A673 (cell line): ENCODE measurements at places on chromosomes 1 and 21.

GRCh38 chr1:204445860-204446412 is 34.3 kb upstream of the PPP1R15B start:
- peak; percentile 56 for DNase-seq

DNA sequence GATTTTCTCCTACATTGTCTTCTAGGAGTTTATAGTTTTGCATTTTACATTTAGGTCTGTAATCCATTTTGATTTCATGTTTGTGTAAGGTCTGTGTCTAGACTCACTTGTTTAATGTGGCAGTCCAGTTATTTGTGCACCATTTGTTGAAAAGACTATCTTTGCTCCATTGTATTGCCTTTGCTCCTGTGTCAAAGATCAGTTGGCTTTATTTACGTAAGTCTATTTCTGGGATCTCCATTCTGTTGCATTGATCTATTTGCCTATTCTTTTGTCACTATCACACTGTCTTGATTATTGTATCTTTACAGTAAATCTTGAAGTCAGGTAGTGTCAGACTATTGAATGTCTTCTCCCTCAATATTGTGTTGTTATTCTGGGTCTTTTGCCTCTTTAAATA is 49.7 kb upstream of the RGS2 start:
- no peak for DNase-seq

- DNase-seq: no peak
Measured at GRCh38 chr1:109901141-109901523, 9.5 kb upstream of the CSF1 start.

DNA sequence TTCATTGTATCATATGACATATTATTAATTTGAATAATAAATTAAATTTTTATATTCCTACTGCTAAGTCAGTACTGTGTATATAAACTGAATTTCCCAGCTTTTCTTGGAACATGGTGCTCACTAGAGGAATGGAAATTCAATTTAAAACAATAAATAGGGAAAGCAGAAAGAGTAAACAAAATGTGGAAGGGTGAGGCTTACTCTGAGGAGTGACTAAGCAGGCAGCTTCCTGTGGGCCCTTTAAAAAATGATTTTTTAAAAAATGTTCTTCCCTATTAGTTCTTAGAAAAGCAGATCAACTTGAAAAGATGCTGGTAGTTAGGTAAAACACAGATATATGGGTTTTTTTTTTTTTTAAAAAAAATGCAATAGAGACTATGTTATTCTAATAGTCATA is 49.5 kb upstream of the S1PR1 start:
- DNase-seq: no peak

DNA sequence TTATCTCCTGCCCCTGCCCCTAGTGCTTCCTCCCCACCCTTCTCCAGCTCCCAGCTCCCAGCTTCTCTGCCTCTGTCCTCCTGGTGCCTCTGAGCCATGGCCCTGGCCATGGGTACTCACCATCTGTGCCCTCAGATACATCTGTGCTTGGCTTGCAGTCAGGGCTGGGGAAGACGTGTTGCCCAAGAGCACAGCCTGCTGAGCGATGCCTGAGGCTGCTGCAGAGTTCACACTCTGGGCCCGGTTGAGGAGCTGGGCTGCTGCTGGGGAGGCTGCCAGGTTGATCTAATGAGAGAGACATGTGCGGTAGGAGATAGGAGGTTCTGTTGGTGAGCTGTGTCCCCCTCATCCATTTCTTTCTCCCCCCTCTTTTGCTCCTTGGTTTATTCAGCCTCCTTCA is 49.4 kb upstream of the A3GALT2 start:
- no peak for DNase-seq

DNA sequence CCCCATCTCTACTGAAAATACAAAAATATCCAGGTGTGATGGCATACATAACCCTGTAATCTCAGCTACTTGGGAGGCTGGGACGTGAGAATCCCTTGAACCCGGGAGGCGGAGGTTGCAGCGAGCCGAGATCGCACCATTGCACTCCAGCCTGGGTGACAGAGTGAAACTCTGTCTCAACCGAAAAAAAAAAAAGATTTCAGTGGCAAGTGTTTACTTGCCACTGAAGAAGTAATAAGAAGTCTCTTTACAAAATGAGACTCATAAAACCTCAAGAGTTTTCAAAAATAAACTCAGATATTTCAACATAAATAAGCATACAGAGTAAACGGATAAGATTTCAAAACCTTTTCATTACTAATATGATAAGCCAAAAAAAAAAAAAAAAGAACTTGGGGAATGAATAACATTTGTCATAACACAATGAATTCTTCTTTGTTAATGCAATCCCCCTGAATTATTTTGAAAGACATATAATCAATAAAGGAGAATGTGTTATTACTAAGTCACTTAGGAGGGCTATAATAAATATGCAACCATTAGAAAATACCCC is 34.2 kb upstream of the EXO1 start:
- DNase-seq: no peak

- no peak for DNase-seq
Measured at GRCh38 chr1:85656256-85656655, 52.0 kb downstream of the ZNHIT6 start.

- DNase-seq: peak; percentile 54
Measured at GRCh38 chr1:63010913-63011660, 227.2 kb downstream of the ATG4C start.

- no peak for DNase-seq
Measured at GRCh38 chr21:14957836-14958235, 107.0 kb downstream of the NRIP1 start.

- no peak for DNase-seq
Measured at GRCh38 chr1:5936621-5937372, 55.4 kb downstream of the NPHP4 start.

DNA sequence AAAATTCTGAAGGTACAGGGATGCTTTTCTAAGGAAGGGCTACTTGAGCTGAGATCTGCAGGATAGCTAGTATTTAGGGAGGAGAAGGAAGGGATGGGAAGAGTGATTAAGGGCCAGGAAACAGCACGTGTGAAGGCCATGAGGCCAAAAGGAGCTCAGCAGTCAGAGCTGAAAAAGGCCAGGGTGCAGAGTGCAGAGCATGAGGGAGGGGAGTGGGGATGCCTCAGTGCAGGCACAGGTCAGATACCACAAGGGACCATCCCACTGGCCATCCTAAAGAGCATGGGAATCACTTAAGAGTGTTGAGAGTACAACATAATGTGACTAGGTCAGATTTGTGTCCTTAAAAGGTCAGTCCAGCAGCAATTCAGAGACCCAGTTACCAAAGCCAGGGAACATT is 16.0 kb downstream of the LRRN2 start:
- DNase-seq: no peak

DNA sequence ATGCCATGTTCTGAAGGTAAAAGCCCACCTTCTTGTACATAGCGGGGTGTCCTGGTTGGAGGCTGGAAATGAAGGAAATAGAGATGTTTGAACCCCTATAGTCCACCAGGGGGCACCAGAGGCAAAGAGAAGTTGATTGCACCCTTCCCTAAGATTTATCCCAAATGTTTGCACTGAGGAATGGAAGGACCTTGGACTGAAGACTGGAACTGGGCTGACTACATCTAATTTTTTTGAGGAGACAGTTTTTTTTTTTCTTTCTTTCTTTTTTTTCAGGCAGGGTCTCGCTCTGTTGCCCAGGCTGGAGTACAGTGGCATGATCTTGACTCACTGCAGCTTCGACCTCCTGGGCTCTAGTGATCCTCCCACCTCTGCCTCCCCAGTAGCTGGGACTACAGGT is 55.3 kb upstream of the EIF4G3 start:
- peak; percentile 71 for DNase-seq

DNA sequence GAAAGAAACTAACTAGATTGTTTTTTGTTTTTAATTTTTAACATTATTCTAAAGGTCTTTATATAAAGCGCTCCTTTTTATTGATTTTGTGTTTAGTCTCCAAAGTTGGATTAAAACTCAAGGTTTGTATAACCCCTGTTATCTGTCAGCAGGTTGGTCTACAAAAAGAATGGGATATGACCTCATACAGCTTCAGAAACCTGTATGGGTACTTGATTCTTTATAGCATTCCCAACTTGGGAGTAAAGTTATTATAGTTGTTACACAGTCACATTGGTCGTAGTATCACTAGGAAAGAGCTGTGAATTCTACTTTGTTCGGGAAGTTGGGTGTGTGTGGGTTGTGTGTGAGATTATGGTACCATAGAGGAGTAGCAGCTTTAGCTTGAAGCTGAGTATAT is 52.4 kb downstream of the ZMYM4 start:
- no peak for DNase-seq

DNA sequence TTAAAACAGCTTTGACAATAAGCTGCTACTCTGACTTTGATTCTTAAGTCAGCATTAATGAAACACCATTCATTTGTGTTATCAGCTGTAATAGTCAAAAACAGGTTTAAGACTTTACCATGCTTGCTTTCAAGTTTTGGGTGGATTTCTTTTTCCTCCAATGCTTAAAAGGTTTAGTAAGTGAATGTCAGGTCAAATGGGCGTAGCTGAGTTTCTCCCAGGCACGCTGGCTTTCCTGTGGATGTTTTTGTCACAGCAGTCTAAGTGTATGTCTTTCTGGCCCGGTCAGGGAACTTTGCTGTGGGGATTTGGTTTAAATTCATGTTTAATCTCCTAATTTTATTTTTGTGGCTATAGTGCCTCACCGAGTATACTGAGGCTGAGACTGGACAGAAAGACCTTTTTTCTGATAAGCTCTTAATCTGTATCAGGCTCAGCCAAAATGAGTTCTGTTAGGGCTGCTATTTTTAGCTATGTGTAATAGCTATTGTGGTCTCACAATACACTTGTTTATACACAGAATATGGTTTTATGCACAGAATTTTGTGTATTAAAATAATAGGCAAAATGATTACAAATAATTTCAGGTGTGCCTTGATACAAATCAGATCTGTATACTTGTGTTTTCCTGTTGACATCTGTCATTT is 292.8 kb downstream of the DISC1 start:
- no peak for DNase-seq
